ENCODE measurements at places on chromosomes 5 and 9.

DNA sequence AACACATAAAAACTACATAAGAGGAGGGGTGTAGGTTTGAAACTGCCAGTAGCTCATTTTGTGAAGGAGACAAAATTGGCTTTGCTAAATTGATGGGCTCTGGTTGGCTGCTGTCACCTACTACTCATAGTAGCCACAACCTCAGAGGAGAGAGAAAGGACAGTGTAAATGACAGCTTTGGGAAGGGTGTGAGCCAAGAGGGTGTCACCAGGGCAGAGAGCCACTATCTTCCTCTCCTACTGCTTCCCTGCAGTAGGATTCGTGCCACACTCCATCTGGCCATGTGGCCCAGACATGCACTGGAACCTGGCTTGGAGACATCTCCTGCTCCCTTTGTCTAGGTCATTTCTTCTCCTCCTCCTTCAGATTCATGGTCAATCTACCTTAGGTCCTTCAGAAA lies 455.9 kb downstream of the ENC1 start:
- no peak for DNase-seq

DNA sequence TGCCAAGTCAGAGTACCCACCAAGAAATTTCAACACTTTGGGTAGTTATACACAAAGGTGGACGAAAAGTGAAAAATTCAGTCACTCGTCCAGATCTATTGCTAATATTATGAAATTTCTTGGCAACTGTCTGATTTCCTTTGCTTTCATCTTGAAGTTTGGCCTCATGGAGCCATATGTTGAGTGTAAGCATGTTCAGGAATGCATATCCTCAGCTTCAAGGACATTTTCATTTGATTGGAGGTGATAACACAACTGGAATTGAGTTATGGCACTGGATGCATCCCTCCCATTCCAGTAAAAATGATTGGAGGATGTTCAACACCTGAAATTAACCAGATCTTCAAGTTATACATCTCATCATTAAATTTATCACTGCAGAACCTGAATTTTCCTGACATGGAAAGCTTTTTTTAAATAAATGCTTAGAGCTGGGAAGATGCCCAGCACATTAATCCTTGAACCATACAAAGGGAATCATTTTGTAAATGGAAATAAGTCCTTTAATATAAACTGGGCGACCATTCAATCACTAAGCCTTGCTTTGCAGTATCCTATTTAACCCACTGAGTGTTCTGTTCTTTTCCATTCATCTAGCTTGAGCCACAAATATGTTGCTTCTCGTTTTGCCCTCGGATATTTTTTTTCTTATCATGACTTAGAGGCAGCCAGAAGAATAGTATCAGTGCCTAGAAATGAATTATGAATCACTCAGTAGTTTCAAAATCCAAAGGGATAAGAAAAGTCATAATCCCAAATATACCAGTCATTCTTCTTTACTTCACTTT lies 273.7 kb upstream of the PIK3R1 start:
- no peak for DNase-seq

DNA sequence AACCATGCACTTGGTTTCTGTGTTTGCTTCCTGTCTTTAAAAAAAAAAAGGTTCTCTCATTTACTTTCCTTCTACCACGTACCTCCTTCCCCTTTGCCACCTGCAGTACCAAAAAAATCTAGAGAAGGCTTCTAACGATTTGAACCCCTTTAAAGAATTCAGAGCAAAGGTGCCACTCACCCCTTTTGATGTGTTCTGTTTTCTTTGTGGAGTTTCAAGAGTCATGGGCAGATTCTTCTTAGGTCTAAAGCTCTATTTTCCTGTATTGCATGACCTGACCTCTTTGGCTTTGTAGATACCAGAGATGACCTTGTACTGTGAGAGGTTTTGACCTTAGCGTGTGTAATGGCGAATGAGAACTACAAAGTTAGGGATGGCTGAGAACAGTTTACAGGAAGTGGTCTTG lies 29.0 kb downstream of the TXNDC8 start:
- DNase-seq, result no peak

DNA sequence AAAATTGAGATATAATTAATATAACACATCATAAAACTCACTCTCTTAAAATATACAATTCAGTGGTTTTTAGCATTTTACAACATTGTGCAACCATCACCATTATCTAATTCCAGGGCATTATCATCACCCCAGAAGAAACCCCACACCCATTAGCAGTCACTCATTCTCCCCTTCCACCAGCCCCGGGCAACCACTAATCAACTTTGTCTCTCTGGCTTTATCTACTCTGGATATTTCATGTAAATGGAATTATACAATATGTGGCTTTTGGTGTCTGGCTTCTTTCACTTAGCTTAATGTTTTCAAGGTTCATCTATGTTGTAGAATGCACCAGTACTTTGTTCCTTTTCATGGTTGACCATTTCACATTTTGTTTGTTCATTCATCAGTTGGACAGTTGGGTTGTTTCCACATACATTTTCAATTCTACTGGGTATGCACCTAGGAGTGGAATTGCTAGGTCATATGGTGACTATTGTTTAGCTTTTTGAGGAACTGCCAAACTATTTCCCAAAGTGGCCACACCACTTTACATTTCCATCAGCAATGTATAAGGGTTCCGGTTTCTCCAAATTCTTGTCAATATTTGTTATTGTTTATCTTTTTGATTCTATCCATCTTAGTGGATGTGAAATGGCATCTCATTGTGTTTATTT lies 62.4 kb downstream of the MARCHF3 start:
- no peak for DNase-seq

DNA sequence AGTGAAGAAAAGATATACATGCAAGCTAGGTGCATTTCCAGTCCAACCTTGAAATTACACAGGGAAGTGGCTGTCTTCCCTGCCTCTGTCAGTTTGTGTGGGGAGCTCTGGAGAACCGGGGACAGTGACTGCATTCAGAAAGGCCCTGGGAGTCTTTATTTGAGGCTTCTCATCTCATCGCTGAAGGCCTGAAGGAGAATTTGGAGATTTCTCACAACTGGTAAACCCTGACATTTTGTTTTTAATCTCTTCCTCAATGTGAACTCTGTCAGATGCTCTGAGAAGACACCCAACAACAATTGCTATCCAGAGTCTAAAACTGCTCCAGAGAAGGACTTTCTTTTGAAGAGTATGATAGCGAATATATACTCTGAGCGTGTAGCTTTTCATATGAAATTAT lies 33.0 kb downstream of the MACIR start:
- no peak for DNase-seq

- DNase-seq, result no peak
These were observed 116.0 kb downstream of the UNC13B start for GRCh38 chr9:35277628-35278359.

DNA sequence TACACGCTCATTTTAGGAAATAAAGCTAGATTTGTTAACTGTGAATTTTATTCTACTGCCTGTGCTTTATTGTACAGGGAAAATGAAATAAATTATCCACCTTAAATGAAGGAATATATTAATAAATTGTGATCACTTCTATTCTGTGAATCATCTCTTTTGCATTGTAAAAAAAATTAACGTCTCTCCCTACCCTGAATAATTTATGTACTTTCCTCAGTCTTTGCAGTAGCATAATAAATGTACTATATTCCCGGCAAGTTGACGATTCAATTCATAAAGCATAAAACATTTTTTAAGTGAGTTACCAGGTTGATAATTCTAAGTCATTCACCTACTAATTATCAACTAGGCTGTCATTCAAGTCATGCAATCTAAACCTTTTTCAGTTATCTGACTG lies 1425.3 kb upstream of the CDH9 start:
- no peak for DNase-seq

DNA sequence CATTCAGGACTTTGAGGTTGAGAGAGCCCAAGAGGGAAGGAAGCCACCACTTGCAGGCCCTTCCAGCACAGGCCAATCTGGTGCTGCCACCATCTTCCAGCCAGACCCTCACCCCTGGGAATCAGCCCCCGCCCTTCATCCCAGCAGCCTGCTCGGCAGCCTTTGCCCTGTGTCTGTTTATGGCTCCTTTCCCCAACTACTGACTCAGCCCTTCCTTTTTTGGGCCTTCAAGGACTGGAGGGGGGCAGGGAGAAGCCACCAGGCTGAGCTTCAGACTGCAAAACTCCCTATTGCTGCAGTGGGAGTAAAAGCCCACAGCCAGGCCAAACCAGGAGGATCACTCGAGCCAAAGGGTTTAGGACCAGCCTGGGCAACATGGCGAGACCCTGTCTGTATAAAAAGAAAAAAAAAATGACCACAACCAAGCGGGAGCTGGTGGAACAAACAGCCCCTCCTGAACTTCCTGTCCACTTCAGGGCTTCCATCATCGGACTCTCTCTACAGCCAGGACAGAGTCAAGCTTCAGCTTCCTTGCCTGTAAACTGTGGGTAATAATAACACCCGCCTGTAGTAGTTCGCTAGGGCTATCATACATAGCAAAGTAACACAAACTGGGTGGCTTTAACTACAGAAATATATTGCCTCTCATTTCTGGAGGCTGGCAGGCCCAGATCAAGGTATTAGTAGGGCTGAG lies 85.9 kb upstream of the IL17B start:
- no peak for DNase-seq

DNA sequence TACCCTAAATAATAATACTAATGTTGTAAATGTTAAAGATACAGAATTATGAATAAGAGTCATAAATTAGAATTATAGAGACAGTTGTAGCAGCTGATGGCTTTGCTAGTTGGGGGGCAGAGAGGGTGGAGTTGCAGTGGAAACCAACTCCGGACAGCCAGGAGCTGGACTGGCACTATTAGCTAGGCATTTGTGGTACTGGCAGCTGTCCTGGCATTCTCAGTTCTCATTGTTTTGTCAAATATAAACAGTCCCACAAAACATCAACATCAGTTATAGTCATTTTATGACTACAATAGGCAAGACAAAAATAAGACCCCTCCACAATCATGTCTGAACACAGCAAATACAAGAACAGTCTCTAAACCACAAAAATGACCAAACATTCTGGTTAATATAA lies 2.8 kb upstream of the FBXL17 start:
- DNase-seq, result no peak

DNA sequence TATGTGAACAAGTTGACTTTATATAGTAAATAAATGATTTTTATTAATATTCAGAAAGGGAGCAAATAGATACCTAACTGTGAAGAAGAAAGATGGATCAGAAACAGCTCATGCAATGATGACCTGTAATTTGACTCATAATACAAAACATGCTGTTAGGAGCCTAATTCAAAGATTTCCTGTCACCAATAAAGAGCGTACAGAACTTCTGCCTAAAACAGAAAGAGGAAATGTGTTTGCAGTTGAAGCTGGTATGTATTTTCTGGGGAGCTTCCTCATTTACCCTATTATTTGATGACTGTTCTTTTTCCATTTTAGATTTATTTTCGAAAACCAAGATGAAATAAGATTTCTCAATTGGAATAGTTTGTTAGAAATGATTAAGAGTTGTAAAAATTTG lies 11.4 kb downstream of the YTHDC2 start:
- DNase-seq, result no peak

DNA sequence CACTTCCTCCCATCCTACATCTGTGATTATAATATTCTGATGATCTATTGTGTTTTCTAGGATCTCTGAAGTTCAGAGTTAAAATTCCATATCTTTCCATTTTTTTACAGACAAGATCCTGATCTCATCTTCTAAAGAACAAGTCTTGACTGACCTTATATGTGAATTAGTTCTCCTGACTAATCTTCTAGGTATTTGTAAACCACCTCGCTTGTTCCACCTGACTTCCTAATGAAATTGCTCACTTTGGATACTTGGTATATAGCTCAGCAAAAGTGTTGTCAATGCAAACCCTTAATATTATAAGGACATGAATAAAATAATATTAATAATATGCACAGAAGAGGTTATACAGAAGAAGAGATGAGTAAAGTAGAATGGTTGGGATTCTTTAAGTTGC lies 68.2 kb upstream of the NR4A3 start:
- no peak for DNase-seq

GRCh38 chr5:39448506-39449128 lies 23.8 kb upstream of the DAB2 start:
- no peak for DNase-seq

GRCh38 chr5:173875189-173875588 lies 13.0 kb upstream of the CPEB4 start:
- no peak for DNase-seq

GRCh38 chr5:149497357-149497756 lies 53.9 kb downstream of the CSNK1A1 start:
- no peak for DNase-seq

DNA sequence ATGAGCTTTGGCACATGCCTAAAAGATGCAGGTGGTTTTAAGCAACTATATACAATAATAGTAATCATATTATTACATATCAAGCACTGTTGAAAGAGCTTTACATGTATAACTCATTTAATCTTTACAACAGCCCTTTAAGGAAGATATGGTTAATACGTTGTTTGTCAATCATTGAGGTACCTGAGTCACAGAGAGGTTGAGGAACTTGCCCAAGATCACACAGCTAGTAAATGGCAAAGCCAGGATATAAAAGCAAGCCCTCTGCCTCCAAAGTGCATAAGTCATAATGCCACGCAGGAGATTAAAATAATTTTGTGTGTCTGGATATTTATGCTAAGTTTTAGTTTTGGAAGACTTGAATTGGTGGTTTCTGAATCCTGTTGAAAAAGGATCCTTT lies 90.2 kb downstream of the DAPK1 start:
- no peak for DNase-seq

GRCh38 chr9:136098210-136098609 lies 3.1 kb upstream of the NACC2 start:
- DNase-seq, result no peak

DNA sequence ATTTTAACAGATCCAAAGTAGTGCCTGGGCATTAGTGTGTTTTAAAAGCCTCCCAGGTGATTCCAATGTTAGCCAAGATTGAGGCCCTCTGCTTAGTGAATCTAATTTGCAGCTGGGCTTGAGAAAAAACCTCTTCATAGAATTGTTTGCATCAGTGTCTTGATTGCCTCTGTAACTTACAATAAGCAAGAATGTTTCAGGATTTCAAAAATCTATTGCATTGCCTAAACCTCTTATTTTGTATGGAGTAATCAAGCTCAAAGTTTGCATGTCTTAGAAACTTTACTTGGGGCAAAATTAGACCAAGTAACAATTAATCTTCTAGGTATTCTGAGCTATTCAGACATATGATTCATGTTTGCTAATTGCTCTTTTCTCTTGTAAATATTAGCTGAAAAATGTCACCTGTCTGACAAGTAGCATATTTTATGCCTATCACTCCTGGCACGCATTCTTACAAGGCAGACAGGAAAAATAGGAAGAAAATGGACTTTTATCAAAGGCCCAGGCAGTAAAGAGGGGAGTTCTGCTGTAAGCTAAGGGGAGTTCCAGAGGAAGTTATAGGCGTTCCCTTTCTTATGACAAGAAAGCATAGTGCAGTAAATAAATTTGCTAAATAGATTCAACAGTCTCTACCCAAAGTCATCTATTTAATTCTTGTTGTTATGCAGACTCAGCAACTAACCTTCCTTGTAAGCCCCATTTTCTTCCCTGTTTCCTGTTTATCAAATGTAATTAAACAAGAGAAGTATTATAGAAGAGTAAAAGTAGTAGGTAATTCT lies 21.0 kb downstream of the PDCD1LG2 start:
- DNase-seq, result no peak

- no peak for DNase-seq
These were observed 4.6 kb downstream of the ARHGEF37 start for GRCh38 chr5:149585910-149586309.

- DNase-seq, result peak; percentile 81
These were observed 3.9 kb downstream of the CCDC183 start for GRCh38 chr9:136799854-136800657.
